ENCODE measurements at places on chromosomes 13 and 19. TPM values are rescaled to one million over a fixed set of nuclear protein-coding genes. Genes with fewer than 3 reads are reported as not detected.

DNA sequence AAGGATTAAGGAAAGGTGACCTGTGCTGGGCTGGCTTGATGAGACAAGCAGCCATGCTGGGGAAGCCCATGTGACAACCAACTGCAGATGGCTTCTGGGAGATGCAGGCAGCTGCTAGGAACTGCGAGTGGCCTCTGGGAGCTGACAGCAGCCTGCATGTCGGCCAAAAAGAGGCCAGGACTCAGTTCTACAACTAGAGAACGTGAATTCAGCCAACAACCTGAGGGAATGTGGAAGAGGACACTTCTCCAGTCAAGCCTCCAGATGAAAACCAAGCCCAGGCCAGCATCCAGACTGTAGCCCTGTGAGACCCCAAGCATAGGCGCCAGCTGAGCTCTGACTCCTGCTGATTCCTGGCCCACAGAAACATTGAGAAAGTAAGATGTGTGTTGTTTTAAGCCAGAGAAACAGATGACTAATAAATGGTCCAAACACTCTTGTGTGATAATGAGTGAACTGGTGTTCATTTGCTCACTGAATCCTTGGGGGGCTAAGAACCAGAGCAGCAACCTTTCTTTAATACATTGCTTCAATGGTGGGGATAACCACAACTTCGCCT, 45.0 kb downstream of the SLC7A1 start:
- H3K27me3 ChIP-seq, result no peaks in the 10 kb centered on the region
- no peak overlapping the region for H3K27ac ChIP-seq
- no peak for DNase-seq
- H3K36me3 ChIP-seq, result peaks cover 7% of the 10 kb centered on the region
- no peak overlapping the region for H3K4me3 ChIP-seq

DNA sequence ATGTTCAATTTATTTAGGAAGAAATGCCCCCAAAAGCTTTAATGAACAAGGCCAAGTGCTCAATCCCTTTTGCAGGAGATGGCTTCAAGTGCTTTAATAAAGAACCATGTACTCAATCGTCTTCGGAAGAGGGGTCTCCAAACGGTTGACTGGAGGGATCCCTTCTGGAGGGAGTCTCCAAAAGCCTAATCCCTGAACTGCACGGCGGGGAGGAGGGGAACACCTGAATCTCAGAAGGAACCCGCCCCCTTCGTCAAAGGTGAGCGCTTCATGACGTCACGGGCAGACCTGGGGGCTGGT, 505 bp downstream of the PAF1 start:
- H3K4me3 ChIP-seq, result peak overlapping the region; percentile 85
- DNase-seq, result no peak
- H3K27ac ChIP-seq, result peak overlapping the region; percentile 96
- no peaks in the 10 kb centered on the region for H3K27me3 ChIP-seq

GRCh38 chr13:76667551-76667950, 218.7 kb downstream of the KCTD12 start:
- no peak overlapping the region for H3K4me3 ChIP-seq
- H3K27me3 ChIP-seq, result no peaks in the 10 kb centered on the region
- no peak for DNase-seq
- H3K27ac ChIP-seq, result no peak overlapping the region
- H3K4me1 ChIP-seq, result peaks cover 31% of the 10 kb centered on the region
- H3K36me3 ChIP-seq, result no peaks in the 10 kb centered on the region

- DNase-seq, result no peak
- no peak overlapping the region for H3K27ac ChIP-seq
- no peak overlapping the region for H3K4me3 ChIP-seq
- peaks cover 38% of the 10 kb centered on the region for H3K4me1 ChIP-seq
Measured at GRCh38 chr13:113877149-113877990, 13.5 kb upstream of the GAS6 start.

- H3K27me3 ChIP-seq, result no peaks in the 10 kb centered on the region
- no peaks in the 10 kb centered on the region for H3K4me1 ChIP-seq
- no peak overlapping the region for H3K27ac ChIP-seq
- no peak overlapping the region for H3K4me3 ChIP-seq
- no peaks in the 10 kb centered on the region for H3K36me3 ChIP-seq
- no peak for DNase-seq
Measured at GRCh38 chr13:37680137-37680536, 81.6 kb upstream of the POSTN start.

DNA sequence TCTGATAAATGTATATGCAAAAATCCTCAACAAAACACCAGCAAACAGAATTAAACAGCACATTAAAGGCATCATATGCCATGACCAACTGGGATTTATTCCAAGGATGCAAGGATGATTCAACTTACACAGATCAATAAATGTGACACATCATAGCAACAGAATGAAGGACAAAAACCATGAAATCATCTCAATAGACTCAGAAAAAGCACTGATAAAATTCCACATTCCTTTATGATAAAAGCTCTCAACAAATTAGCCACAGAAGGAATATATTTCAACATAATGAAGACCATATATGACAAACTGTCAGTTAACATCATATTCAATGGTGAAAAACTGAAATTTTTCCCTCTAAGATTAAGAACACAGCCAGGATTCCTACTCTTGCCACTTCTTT, 691.6 kb downstream of the DIAPH3 start:
- H3K27ac ChIP-seq, result no peak overlapping the region
- H3K27me3 ChIP-seq, result no peaks in the 10 kb centered on the region
- no peaks in the 10 kb centered on the region for H3K36me3 ChIP-seq

GRCh38 chr13:110194451-110194850, 112.5 kb downstream of the COL4A1 start:
- no peak overlapping the region for H3K4me3 ChIP-seq
- H3K4me1 ChIP-seq, result no peaks in the 10 kb centered on the region
- H3K36me3 ChIP-seq, result peaks cover 99% of the 10 kb centered on the region
- H3K27ac ChIP-seq, result no peak overlapping the region

The TMEM147 gene
- total RNA-seq, result 71.8 TPM

The SYCN gene
- not detected for total RNA-seq

The LILRB2 gene
- total RNA-seq, result 1.1 TPM

Data from heart left ventricle (tissue), 16 donors.